ENCODE measurements at places on chromosomes 3 and 15.

- DNase-seq = no peak
Observed at GRCh38 chr15:49962044-49962602, 156.9 kb downstream of the ATP8B4 start.

DNA sequence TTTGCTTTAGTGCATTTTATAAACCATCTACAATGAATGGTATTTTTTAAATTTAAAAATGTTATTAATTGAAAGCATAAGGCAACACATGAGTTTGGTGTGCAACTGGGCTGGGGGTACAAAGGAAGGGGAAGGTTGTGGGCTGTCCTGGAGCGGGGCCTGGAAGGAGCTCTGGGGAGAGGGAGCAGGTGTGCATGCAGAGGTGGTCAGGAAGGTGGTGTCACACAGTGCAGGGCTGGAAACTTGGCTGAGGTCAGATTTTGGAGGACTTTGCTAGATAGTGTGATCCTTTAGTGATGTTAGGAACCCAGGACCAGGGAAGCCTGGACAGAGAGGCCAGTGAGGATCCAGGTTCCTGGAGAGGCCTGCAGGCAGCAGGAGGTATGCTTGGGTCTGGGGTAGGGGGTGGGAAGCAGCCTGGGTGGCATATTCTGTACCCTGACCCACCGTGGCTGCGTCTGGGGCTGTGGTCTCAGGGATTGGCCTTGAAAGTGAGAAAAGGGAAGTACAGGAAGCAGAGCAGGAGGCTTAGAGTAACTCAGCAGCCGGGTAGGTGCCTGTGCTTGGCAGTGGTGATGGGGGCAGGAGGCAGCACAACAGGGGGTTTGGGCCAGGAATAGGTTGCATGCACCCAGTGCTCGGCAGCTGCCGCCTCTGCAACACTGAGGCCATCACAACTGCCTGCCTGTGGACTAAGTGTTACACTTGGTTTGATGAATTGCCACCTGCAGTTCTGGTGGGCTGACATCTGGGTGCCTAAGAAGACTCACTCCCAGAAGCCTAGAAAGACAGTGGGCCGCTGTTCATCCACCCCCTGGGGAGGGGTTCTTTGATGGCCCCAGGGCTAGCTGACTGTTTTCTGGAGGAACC, 33.0 kb downstream of the KY start:
- no peak for DNase-seq

- no peak for DNase-seq
Observed at GRCh38 chr3:136817448-136817847, 1.5 kb upstream of the SLC35G2 start.

- DNase-seq = no peak
Observed at GRCh38 chr3:32820971-32821685, 3.3 kb downstream of the TRIM71 start.

DNA sequence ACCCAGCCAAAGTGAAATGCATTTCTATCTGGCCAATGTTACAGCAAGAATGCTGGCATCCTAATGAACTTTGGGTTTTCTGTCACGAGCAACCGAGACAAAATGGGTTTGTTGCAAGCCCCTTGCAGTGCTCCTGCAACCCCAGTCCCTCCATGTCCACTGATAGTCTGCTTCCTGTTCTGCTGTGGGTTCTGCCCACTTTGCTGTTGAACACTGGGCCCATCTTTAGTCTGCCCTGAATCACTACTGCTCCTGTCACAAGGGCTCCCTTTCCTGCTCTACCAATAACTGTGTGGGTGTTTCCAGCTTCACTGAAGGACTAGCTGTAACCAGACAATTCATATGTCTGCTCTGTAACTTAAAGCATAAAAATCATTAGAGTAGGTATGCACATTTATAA, 12.7 kb upstream of the OXSR1 start:
- DNase-seq = no peak

- no peak for DNase-seq
Observed at GRCh38 chr15:49908236-49908932, 210.6 kb downstream of the ATP8B4 start.

DNA sequence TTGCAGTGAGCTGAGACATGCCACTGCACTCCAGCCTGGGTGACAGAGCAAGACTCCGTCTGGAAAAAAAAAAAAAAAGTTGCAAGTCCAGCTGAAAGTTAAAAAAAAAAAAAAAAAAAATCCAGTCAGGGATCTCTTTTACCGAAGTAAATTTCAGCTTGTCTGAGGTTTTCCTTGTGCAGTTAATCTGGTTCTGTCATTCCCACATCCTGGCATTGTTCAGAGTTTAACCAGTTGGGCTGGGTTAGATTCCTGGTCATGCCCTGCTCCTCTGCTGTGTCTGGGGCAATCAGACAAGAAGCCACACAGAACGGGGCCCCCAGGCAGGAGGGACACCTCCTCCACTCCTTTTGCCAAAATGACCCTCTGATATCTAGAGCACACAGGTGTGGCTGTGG, 84.1 kb upstream of the KLHL25 start:
- no peak for DNase-seq
